Large intestine (tissue), 12 donors: ENCODE measurements at places on chromosomes 5 and 9. TPM values are rescaled to one million over a fixed set of nuclear protein-coding genes. Genes with fewer than 3 reads are reported as not detected.

DNA sequence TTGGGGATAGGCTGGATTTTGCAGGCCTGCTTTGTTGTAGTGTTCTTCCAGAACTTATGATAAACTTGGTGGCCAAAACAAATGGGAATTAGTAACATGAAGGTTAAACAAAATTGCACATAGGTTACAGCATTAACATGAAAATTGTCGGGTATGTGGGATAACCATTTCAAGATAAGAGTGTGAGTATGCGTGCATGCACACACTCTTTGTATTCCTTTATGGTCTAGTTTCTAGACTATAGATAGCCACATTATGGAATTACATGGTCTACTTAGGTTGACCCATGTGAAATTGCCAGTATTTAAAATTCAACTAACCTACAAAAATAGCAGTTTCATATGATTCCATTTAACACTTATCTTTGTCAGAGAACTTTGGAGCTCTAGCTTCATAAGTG lies 1.4 kb downstream of the HMGCR start:
- DNase-seq: no peak

DNA sequence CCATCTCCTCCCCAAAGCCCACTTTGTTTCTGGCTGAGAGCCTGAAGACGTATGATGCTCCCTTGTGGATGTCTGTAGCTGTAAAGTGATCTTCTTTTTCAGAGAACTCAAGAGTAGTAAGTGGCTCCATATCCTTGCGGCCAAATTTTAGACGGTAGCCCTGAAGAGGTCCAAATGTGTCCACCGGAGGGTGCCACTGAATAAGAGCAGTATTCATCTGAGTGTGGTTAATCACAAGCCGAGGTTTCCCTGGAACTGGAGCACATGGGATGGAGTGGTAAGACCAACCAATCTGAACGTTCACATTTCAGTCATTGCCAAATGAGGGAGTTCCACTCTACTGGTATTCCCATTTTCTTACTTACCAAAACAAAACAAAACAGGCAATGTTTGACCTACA lies 686.5 kb upstream of the DMAC1 start:
- DNase-seq: no peak

DNA sequence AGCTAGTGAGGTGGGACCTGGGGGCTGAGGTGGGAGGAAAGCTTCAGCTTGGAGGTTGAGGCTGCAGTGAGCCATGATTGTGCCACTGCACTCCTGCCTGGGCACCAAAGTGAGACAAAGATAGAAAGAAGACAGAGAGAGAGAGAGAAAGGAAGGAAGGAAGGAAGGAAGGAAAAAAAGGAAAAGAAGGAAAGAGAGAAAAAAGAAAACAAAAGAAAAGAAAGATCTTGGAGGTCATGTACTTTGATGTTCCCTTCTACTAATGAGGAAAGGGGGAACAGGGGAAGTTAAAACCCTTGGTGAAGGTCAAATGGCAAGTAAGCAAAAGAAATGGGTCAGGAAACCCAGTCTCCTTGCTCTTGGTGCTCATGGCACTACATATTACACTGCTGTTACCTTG lies 2.4 kb upstream of the RAI14 start:
- DNase-seq: no peak

DNA sequence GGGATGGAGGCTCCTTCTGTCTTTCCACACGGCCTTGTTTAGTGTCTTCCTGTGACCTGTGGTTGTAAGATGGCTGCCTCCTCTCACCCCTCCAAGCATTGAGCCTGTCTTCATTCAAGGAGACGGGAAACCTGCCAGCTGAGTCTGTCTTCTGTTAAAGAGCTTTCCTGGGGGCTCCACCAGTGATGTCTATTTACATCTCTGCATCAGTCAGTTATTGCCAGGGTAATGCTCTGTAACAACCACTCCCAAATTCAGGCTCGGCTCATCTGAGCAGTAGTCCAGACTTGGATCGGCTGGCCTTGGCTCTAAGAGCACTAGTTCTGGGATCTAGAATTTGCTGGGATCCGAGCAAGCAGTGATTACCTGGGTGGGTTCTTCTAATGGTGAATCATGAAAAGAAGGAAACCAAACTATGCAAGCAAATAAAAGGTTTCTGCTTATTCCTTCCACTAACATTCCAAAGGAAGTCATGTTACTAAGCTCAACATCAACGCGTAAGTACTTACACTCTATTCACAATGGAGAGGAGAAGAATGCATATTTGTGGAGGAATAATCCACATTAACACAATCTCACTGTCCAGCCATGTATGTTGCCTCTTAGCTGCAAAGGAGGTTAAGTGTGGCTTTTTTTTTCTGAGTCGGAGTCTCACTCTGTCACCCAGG lies 61.7 kb downstream of the GALNT12 start:
- no peak for DNase-seq

DNA sequence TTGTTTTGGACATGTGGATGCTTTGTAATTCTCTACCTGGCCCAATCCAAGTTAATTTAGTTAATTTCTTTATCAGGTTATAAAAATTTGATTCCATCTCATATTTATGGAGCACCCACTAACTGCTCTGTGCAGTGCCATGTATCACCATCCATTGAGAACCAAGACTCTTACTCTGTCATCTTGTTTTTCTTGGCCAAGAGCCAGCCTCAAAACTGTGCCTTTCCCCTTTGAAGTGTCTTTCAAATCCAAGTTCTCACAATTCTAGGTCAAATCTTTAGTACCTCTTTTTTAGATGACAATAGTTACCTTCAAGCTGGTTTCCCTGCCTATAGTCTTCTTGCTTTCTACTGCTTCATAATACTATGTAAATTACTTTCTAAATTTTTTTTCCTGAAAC lies 3.2 kb downstream of the COMMD10 start:
- no peak for DNase-seq

DNA sequence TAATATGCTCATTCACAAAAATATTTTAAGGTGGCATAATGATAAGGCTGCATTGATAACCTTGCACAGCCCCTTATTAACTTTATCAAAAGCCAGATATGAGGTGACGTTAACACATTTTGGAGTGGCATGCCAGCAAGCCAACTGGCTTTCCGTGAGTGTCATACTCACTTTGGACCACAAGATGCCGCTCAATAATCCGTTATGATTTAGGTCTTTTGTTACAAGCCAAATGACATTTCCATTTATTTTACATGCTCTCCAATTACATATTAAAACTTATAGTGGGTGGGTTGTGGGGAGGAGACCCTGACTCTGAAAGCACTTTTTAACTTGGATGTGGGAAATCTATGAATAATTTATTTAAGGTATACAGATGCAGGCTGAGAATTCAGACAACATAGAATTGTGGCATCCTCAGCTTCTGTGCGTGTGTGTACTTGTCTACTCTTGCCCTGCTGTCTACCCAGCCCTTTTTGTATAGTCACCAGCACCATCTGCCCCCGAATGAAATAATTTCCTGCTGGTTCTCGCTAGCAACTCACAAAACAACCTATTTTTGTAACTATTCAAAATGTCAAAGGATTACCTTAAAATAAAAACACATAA lies 305.1 kb downstream of the PSAT1 start:
- no peak for DNase-seq

GRCh38 chr9:5364294-5365024 lies 24.8 kb upstream of the RLN1 start:
- DNase-seq: no peak

DNA sequence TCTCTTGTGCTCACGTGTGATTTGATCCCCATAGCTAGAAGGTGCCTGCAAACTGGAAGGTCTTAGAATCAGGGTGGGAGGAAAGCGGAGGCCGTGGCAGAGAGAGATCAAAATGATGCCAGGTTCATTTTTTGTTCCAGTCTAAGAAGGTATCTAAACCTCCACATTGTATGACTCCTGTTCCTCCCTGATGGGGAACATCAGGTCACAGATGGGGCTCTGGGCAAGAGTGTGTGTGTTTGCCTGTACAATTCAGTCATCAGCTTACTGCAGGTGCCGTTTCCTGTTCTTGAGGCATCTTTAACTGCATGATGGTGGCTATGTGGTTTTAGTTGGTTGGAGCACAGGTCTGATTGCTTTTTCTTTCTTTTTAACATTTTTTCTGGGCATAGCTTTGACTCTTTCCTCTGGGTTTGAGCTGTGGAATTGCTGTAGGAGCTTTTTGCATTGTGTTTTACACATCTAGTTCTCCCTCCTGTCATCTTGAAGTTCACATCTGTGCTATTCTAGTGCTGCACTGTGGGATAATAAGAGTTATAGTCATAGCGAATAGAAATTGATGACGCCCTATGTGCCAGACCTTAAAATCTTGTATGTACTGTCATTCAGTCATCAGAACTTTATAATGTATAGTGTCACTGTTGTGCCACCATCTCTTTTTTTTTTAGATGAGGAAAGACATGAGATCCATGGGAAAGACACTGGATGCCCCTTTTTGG lies 30.8 kb downstream of the ARHGAP26 start:
- DNase-seq: no peak

DNA sequence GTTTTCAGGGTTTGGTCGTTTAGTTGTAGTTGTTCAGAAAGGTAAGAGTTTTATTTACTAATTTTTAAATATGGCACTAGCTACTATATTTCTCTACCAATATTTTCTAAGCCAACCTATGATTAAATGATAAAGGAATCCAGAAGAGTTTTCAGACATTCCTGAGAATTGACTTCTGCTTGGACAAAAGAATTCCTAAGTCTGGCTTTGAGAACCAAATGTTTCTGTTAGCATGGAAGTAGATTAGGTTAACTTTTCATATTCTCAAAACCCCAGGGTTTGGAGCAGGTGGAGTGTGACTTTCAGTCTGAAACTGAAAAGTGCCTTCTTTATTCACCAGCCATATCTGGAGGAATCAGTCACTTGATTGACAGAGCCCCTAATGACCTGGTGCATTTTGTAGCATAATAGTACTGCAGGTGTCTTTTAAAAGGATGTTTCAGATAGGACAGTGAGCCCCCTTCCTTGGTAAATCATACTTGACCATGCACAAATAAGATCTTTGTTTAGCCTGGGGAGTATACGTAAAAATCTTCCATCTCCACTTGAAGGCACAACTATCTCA lies 457.0 kb upstream of the ZNF462 start:
- DNase-seq: no peak

DNA sequence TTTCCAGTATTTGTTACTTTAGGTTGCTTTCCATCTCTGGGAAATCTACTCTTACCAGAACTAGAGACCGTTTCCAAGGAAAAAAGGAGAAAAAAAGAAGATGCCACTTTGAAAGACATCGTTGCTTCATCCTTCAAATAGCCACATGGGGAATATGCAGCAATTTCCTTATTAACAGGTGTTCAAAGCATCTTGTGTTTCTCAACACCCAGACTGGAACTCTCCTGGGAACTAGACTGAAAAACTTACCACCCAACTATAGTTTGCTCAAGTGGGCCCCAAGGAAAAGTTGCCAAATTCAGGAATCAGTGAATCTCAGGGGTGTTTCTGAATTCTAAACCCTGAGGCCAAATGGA lies 80.0 kb upstream of the JAK2 start:
- no peak for DNase-seq

DNA sequence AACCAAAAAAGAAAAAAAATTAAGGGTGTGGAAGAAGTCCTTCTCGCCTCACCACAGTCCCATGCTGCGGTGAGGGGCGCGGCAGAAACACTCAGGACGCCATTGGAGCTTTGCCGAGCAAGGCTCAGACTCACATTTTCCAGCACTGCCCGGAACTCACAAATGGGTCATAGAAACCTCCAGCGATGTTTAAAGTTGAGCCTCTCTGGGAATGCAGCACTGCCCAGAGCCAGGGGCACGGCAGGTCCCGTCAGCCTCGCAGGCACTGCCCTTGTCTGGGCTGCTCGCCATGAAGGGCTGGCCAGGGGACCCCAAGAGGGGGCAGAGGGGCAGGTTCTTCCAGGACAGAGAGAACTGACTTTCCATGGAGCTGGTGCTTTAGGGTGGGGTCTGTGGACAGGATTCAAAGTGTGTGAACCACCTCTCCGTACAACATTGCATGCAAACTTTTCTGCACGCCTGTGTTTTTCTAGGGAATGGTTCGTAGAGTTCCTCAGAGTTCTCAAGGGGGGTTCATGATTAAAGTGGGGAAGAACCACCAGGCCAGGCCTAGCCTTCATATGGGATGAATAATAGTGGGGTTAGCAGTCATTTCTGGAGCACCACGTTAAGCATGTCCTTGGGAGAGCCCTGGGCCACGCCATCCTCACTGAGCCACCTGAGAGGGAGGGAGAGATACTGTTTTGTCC lies 38.4 kb downstream of the PRRX2 start:
- no peak for DNase-seq

DNA sequence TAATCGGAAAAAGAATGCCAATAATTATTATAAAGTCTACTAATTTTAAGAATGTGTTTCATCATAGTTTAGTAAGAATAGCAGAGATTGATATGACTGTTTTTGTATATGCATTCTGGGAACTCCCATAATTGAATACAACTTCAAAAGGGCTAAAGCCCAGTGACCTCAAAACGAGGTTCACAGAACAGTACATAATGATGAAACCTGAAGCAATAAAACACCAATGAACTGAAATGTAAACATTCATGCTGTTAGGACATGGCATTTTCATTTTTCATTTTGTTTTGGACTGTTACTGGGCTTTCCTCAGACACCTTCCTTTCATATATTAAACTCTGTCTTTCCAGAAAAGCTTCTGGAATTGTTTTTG lies 684 bp upstream of the JMY start:
- DNase-seq: peak; percentile 60

DNA sequence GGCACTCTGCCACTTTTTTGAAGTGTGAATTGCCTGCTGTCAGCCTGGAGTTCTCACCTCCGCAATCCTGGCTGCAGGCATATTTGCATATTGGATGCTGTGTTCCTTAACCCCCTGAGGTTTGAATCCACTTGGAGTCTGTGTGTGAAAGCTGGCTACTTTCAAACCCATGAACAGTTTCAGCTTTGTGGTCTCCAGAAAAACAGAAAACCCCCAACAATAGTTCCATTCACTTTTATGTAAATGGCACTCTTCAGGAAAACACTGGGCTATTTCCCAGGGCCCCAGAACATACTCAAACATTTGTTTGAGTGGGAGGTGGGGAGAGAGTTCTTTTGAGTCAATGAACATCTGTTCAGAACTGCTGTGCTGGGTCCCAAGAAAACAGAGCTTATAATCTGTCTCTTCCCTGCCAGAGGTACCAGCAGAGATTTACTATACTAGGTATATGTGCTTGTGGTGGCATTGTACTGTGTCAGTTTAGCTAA lies 5.0 kb downstream of the NUDT2 start:
- no peak for DNase-seq

DNA sequence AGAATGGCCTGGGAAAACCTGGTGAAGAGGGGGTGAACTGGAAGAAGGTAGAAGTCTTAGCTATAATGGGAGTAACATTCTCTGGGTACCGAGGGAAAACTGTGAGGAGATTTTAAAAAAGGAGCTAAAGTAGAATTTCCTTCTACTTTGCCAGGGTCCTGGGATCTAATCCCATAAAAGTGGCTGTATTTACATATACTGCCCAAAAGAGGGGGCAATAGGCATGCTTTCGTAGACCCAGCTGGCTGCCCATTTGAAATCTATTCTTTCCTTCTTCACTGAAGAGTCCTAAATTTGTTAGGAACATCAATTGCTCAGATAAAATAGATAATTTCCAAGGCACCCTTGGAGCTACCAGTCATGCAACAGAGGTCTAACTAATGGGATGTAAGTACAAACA lies 159.2 kb downstream of the CDC42SE2 start:
- DNase-seq: no peak

- DNase-seq: no peak
Observed at GRCh38 chr9:113603048-113603375, 139.5 kb downstream of the RGS3 start.

AQP7 gene
- 40.9 TPM for polyA plus RNA-seq

OSTF1 gene
- polyA plus RNA-seq: 33.3 TPM

PCDHA13 gene
- 0.72 TPM for polyA plus RNA-seq

ADRB2 gene
- 0.57 TPM for polyA plus RNA-seq

CARD9 gene
- 2.4 TPM for polyA plus RNA-seq

LMX1B gene
- polyA plus RNA-seq: 0.96 TPM

FSD1L gene
- 14.4 TPM for polyA plus RNA-seq

PRR7 gene
- polyA plus RNA-seq: 1.7 TPM

SEMA5A gene
- polyA plus RNA-seq: 11.9 TPM
